ENCODE measurements at places on chromosomes 5 and 9.

DNA sequence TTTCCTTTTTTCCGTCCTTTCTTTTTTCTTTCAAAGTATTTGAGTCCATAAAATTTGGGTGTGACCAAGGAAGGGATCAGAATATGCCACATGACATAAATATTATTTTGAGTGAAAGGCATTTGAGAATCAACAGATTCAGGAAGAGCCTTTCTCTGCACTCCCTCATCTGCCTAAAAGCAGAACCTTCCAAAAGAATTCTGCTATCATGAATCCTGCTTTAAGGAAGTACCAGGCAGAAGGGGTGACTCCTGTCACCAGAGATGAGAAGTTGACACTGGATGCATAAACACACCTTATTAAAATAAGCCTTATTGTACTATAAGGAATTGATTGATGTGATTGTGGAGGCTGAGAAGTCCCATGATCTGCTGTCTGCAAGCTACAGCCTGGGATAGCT lies 196.7 kb downstream of the SREK1 start:
- no peak for DNase-seq

DNA sequence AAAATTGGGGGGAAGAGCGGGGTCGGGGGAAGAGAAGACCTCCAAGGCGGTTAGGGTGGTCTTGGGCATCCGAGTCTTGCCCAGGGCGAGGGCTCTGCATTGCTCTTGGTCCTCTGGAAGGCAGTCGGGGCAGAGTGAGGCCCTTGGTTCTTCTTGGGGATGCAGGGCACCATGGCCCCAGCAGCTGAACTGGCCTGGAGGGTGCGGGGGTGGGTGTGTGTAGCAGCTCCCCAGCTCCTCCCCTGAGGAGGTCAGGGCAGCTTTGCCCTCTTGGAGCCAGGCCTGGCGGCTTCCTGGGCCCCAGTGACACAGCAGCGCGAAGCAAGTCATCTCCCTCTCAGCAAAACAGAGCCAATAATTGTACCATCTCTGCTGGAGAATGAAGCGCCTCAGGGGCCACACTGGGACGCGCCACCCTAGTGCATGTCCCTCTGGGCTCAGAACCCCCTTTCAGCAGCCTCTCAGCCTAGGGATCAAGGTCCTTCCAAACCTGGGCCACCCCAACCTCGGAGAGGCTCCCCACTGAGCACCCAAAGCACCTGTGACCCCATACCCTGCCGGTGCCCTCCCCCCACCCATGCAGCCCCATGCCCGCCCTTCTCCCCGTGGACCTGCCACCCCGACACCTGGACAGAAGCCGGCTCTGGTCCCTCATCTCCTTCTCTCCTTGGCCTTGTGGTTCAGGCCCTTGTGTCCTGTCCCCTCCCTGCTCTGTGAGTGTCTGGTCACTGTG lies 10.4 kb upstream of the RXRA start:
- DNase-seq, result no peak

DNA sequence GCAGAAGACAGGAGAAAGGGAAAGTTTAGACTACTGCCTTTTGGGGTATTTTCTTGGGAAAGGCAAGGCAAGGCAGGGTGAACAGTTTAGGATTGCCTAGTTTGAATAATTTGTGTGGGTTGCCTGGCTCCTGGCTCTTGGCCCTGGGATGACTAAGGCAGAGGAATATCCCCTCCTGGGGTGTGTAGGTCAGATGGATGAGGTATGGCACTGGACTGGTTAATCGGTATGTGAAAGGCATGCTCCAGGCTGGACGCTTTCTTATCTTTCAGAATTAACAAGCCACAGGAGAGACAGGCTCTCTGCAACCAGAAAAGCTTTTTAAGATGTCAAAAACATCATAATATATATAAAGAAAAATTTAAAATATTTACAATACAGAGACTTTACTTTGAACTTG lies 58.6 kb downstream of the STARD4 start:
- DNase-seq, result no peak

- no peak for DNase-seq
Measured at GRCh38 chr5:174789596-174789995, 65.2 kb downstream of the MSX2 start.

DNA sequence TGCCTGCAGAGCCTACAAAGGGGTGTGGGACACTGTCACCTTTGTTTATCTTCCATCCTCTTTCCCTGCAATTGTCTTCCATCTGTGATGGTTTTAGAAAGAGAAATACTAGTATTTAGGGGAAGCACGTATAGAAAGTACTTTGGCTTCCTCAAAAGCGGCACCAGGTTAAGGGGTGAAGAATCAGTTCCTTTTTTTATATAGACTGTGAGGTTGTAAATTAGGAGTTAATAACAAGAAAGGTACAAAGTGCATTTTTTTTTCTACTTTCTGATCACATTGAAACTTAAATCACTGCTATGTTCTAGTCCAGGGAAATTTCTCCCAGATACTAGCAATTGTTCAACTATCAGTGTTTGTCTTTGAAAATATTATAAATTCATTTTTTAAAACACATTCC lies 219.3 kb downstream of the CEMIP2 start:
- DNase-seq, result no peak

DNA sequence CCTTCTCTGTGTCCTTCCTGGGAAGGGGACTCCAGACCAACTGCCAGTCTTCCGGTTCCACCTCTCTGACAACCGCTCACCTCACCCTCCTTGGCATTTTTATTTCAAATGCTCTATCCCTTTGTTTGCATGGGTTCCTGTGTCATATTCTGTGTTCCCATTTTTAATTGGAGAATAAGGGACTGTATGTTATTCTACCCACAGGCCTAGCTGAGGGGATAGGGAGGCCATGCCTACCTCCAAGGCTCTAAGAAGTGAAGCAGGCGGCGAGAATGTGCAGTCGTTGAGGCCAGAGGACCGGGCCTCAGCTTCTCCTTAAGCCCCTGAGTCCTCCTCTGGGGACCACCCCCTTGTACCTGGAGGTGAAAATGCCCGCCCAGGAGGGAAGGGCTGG lies 936 bp upstream of the WDR5 start:
- DNase-seq, result no peak

- DNase-seq, result no peak
Measured at GRCh38 chr9:98635374-98635773, 73.4 kb downstream of the GABBR2 start.

DNA sequence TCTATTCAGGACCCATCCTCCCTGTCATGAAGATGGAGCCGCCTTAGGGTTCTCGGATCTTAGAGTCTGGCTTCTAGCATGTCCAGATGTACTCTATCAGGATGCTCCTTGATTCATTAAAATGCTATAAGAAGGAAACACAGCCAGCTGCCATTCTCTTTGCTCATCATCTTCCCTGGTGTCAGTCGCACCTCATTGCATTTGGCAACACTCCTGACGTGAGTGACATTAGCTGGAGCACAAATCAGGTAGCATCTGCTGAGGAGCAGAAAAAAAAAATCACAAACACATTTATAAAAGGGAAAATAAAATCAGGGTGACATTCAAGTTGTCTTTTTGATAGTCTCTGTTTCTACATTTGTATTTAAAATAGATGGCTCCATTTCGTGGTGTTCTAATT lies 226.1 kb upstream of the NMUR2 start:
- DNase-seq, result no peak

DNA sequence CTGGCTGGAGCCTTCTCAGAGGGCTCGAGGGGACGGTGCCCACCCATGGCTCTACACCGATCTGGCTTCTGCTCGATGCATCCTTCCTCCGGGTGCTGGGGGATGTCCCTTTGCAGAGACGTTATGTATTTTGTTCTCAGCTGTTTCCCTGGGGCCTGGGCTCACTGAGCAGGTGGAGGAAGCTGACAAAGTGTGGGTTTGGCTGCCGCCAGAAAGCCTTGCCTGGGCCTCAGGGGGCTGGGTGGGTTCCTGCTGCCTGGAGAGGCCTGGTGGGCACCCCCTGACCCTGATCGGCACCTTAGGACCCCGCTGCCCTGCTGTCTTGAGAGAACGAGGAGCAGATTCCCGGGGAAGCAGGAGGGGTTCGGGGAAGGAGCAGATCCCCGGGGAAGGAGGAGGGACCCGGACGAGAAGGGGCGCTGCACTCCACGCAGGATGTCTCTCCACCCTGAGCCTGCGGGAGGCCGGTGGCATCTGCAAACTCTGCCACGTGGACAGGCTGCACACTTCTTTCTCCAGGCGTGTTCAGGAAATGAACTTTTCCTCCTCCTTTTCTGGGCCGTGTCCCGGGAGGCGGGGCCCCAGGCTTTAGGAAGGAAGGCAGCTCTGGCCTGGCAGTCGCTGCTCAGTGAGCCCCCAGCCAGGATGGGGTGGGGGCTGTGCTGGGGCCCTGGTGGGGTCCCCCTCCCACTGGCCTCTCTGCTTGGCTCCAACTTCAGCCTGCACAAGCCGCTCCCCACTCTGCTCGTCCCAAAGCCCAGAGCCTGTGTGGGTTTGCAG lies 148.9 kb downstream of the RXRA start:
- DNase-seq, result peak; percentile 28

DNA sequence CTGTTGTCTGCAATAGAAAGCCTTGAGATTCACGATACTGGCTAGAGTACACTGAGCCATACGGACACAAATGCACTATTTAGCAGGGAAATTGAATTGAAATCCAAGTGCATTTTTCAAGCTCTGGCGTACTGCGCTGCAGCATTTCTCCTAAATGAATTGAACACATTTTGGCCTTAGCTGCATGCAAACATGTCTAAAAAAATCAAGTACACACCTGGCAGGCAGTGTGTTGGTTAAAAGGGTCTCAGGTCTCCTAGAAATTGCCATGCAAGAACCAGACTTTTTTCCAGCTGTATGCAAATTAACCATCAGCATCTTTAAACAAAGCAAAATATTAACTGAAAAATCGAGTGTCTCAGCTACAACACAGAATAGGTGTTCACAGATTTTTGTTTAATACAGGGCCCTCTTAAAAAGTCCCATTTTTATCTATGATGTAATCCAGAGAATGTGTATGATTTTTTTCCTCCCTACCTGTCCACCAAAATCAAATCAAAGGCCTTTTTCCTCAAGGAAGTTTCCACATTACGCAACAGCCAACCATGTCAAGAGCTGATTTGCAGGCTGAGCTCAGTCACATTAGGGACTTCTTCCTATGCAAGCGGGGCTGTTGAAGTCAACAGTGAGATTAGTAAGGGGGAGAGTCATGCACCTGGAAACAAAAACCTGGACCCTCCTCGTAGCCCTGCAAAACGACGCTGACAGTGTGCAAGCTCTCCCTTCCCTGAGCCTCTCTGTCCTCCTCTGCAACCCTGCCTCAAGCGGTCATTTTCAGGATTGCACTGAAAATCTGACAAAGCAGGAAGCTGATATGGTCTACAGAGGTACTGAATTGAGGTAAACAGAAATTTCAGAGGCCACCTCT lies 14.1 kb upstream of the SFXN1 start:
- peak; percentile 80 for DNase-seq

- DNase-seq, result no peak
Measured at GRCh38 chr5:74624931-74625505, 15.5 kb downstream of the ENC1 start.

DNA sequence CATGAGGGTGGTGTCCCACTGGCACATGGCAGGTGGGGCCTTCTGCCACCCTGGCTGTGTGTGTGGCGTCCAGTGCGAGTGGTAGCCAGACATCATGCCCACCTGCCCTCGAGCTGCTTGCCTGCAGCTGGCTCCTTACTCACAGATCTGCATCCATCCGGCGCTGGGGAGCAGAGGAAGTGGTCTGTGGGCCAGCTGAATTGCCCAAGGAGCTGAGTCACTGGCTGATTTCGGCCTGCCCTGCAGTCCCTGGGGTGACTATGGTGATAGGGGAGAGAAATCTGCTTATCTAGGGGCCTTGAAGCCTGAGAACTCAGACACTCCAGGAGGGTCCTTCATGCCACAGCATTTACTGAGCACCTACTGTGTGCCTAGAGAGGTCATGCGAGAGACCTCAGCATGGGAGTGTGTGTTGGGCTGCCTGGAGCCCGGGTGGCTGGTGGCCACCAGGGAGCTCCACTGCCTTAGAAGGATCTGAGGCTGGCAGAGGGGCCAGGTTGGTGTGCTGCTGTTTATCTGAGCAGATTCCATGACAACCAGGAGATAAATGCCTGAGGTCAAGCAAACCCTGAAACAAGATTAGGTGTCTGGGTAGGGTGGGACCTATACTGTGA lies 57.1 kb downstream of the SLC22A5 start:
- DNase-seq, result no peak

GRCh38 chr9:15287309-15287708 lies 19.7 kb downstream of the TTC39B start:
- no peak for DNase-seq

- no peak for DNase-seq
Measured at GRCh38 chr5:128091579-128091978, 8.0 kb downstream of the SLC12A2 start.

GRCh38 chr5:72252008-72252407 lies 68.0 kb downstream of the MRPS27 start:
- DNase-seq, result no peak

GRCh38 chr9:93008457-93008856 lies 50.0 kb upstream of the SUSD3 start:
- no peak for DNase-seq

GRCh38 chr5:66149950-66150349 lies 5.8 kb downstream of the SREK1 start:
- DNase-seq, result no peak

DNA sequence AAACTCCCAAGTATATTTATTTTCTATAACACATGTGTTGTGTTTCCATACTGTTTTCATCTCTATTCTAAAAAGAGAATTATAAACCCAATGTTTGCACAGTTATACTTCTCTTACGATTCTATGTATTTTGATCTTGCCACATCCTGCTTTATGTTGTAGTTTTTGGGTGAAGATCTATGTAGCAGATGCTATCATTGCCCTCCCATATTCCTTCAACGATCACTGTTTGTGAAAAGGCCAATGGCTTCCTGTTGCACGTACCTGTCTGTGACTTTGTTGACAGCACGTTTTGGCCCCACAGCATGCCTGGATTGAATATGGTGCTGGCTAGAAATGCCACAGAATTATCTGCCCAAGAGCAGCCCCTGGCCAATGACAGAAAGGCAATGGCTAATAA lies 254.5 kb upstream of the EFNA5 start:
- DNase-seq, result no peak

GRCh38 chr5:152164860-152165259 lies 240.2 kb upstream of the GLRA1 start:
- DNase-seq, result peak; percentile 13

- DNase-seq, result no peak
Measured at GRCh38 chr5:178326374-178326715, 93.7 kb upstream of the PHYKPL start.

GRCh38 chr5:14902826-14903560 lies 31.4 kb upstream of the ANKH start:
- peak; percentile 35 for DNase-seq

GRCh38 chr9:73558471-73558870 lies 406.8 kb downstream of the ANXA1 start:
- DNase-seq, result no peak

- DNase-seq, result no peak
Measured at GRCh38 chr5:138662599-138662998, 87.4 kb upstream of the HSPA9 start.

DNA sequence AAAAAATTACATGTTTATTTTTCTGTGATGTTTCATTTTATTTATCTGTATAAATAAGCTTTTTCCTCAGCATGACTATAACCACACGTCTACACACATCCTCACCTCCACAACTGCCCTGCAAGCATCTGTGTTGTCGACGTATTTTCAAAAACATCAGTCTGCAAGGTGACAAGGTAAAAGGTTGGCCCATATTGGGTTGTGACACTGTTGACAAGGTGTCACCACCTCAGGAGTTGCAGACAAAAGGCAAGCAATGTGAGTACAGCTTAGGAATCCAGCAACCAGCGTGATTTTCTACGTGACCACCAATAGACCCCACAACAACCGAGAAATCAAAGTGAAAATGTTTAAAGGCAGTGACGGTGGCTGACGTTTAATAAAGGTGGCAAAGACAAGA lies 187.6 kb downstream of the PARP8 start:
- DNase-seq, result no peak

- DNase-seq, result no peak
Measured at GRCh38 chr5:1864896-1865440, 17.8 kb downstream of the IRX4 start.
